ENCODE measurements at places on chromosomes 2 and 18.
A peak's percentile ranks its signal among the peaks of the same experiment; 100 is the strongest.

DNA sequence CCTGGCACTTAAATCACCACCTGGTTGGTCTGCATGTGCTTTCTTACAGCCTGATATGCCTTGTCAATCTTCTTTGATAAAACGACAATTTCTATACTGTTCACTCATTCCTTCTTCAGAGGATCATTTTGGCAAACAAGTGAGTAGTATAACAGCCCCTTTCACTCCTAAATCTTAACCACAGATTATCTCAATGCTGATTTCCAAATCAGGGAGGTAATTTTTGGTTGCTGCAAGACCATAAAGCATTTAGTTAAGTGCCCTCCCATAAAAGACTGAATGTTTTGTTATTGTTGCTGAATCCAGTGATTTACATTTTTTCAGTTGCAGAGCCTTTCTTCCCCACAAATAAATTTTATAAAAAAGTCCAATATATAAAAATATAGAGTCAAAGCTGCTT, 129.2 kb upstream of the CYP26B1 start:
- no peak for DNase-seq

DNA sequence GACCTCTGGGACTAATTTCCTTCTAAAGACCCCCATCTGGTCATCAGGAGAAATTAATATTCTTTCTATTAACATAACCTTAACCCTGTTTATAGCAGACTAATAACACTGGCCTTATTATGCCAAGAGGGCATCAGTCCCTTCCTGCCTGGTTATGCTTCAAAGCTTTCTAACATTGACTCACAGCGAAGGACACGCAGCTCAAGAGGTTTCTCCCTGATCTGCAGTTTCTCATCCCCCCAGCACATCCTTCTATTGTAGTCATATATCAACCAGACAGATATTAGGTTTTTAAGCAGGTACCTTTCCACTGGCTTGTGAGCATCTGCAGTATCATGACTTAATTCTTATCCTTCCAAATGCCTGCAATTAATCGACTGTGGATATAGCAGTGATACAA, 100.0 kb upstream of the CXCR4 start:
- DNase-seq: no peak

- peak; percentile 44 for DNase-seq
Observed at GRCh38 chr18:33128581-33128980, 311.9 kb downstream of the CCDC178 start.

- no peak for DNase-seq
Observed at GRCh38 chr2:28352610-28353195, 40.0 kb upstream of the FOSL2 start.

DNA sequence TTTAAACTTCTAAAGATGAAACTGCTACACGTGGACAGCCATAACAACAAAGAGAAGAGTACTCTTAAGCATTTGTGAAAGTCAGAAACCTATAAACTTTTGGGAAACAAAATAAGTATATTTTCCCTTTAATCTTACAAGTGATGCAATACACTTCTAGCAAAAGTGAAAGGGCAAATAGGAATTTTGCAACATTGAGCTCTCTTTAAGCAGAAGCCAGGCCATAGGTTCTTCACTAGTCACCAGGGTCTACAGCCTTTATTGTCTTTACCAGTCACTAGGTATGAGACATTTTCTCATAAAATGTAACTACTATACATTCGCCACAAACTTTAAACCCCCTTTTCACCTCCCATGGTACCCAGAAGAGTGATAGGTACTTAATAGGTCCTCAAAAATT, 37.5 kb downstream of the SCN1A start:
- DNase-seq: no peak

DNA sequence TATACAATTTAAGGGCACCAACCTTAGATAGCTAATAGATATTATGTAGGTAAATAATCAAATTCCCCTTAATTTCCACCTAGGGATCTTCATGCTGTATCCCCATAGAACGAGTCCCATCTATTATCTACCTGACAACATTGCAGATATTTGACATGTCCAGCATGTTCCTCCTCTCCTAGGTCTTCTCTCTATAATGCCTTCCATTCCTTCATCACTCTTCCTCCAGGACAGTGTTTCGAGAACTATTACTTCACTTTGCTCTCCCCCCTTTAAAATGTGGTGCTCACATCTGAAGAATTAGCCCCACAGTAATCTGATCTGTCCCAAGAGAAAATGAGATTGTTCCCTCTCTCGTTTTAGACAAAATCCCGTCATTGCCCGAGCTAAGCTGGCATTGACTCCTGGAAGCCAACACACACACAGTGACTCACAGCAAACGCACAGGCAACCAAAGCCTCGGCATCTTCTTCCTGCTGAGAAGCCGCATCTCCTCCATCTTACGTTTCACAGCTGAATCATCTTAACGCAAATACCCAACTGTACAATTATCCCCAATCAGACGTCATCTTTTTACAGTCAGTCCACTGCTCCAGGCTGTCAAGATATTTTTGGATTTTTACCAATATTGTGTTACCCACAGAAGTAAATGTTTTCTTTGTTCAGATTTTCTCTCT, 162.9 kb upstream of the AGAP1 start:
- DNase-seq: no peak

GRCh38 chr2:196171946-196172345, 568 bp upstream of the STK17B start:
- no peak for DNase-seq

Data from NCI-H774 (cell line).